Neural crest cell (in vitro differentiated cells): ENCODE measurements at places on chromosomes 1 and 21. TPM values are rescaled to one million over a fixed set of nuclear protein-coding genes. Genes with fewer than 3 reads are reported as not detected.

Gene NCF2
- not detected in 2 replicates for total RNA-seq

Gene HOOK1
- total RNA-seq = 2.1 TPM in 2 replicates

Gene LRRC7
- total RNA-seq = 2.4 and 2.7 TPM in 2 replicates

Gene KIAA0040
- total RNA-seq = 0.14 and 0.42 TPM in 2 replicates

Gene OR2T29
- not detected in 2 replicates for total RNA-seq
